ENCODE measurements at places on chromosomes 11 and 22.
A peak's percentile ranks its signal among the peaks of the same experiment; 100 is the strongest.

- DNase-seq = no peak
Observed at GRCh38 chr11:109486129-109486528, 64.1 kb downstream of the C11orf87 start.

GRCh38 chr11:43866520-43866919, 14.1 kb upstream of the ALKBH3 start:
- DNase-seq = no peak

DNA sequence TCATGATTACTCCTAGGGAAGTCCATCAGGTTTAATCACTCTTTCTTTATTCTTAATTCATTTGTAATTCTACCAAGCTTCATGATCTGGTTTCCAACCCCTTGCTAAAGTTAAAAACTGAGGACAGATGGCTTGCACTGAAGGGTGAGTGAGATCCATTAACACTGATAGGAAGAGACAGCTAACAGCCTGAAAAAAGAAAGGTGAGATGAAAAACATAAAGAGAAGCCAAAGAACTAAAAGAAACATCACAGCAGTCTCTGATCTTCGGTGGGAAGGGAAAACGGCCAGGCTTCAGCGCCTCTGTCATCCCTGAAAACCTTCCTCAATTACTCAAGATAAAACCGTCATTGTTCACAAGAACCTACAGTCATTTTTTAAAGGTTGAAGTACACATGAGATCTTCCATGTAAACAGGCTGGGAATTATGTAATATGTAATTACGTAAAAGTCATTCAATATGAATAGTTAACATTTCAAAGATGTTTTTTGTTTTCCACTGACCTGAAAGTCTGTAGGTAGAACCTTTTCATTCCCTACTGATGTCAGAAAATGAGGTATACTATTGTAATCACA, 41.3 kb downstream of the VSIG10L2 start:
- DNase-seq = no peak

DNA sequence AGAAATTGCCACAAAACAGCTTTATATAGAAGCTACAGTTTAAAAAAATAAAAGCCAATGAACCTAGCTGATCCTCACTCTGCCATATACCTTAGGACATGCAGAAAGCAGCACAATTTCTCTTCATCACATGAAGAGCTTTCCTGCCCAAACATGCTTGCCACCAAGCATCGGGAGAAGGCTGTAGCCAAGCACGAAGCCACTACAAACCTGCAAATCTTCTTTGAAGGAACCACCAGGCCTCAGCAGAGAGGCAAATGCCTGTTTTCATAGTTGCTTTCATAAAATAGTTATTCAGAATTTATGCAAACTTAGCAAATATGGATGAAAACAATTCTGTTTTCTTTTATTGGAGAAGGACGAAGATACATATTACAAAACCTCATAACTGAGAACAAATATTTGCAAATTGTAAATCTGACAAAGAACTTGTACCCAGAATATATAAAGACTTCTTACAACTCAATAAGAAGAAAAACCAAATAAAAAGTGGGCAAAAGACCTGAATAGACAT, 100.3 kb downstream of the RBFOX2 start:
- DNase-seq = no peak

DNA sequence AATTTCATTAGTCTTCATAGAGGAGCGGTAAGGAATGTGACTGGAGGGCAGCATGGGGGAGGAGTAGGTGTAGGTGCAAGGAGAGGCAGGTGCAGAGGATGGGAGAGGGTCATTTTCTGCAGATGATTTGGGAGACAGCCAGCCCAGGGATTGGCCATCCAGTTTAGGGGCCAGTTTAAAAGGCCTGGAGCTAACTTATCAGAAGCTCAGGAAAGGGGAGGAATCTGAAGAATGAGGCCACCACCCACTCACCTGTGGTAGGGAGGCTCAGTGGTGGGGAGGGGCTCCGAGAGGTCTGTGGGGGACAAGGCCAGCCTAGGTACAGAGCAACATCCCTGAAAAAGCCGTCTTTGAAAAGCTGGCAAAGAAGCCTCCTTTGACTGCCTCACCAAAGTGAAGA, 110.8 kb upstream of the TMEM45B start:
- no peak for DNase-seq

GRCh38 chr11:1401656-1402221, 12.0 kb downstream of the BRSK2 start:
- peak; percentile 52 for DNase-seq

DNA sequence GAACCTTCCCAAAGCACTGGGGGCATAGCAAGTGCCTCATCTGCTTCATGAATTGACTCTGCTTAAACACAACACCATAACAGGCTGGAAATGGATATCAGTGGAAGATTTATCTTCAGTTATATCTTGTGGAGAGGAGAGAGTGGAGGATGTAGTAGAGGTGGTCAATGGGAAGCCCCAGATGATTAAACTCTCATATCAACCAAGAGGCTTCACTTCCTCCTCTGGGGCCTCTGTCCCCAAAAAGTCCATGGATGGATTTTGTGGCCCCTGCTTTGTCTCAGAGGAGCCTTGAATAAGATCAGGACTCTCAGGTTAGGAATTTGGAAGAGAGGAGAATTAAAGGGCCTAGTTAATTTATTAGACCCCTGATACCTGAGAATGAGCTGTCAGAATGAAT, 106.1 kb downstream of the CEP164 start:
- DNase-seq = no peak

- no peak for DNase-seq
Observed at GRCh38 chr11:14927146-14927545, 35.1 kb upstream of the CYP2R1 start.

GRCh38 chr11:12279672-12280108, 97.7 kb upstream of the PARVA start:
- no peak for DNase-seq

DNA sequence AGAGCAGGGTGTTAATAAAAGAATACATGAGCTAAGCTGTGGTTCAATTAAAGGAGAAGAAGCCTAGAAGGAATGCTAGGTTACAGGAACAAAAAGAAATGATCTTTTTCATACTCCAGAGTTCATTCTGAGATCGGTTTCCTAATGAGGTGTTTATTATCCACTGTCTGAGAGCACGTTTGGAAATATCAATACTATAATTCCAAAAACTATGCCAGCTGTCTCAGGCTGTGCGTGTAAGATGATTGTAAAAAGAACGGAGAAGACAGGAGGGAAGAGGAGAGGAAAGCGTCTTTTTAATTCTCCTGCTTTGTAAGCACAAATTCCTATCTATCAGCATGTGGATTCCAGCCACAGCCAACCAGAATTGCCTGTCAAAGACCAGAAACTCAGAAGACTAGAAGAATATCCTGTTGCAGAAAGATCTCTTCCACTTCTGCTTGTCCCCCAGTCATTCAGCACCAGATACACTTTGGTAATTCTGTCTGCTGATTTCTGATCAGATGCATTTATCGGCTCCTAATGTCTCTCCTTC, 25.7 kb downstream of the APOL5 start:
- no peak for DNase-seq

- no peak for DNase-seq
Observed at GRCh38 chr11:19392321-19392720, 151.6 kb upstream of the E2F8 start.

GRCh38 chr11:134379241-134379640, 32.8 kb downstream of the B3GAT1 start:
- no peak for DNase-seq

DNA sequence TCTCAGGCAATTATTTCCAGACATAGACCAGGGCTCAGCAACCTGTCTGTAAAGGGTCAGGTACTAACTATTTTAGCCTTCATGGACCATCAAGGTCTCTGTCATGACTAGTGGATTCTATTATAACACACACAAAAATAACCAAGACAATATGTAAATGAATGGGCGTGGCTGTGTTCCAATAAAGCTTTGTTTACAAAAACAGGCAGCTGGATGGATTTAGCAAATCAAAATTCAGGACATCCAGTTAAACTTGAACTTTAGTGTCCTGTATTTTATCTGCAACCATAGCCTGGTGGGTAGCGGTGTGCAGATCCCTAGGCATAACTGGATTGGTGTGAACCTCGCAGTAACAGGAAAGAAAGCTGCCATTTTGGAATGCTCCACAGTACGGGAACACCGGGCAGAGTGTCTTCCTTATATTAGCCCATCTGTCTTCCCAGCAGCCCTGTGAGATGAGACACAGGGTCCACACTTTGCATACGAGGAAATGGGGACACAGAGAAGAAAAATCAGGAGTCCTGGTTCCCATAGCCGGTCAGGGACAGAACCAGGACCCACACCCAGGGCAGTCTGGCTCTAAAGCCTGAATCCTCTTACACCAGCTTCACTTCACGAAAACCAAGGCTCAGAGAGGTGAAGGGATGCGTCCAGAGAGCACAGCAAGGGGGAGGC, 15.6 kb downstream of the LIF start:
- no peak for DNase-seq

- no peak for DNase-seq
Observed at GRCh38 chr11:42315267-42315666, 855.8 kb upstream of the LRRC4C start.

DNA sequence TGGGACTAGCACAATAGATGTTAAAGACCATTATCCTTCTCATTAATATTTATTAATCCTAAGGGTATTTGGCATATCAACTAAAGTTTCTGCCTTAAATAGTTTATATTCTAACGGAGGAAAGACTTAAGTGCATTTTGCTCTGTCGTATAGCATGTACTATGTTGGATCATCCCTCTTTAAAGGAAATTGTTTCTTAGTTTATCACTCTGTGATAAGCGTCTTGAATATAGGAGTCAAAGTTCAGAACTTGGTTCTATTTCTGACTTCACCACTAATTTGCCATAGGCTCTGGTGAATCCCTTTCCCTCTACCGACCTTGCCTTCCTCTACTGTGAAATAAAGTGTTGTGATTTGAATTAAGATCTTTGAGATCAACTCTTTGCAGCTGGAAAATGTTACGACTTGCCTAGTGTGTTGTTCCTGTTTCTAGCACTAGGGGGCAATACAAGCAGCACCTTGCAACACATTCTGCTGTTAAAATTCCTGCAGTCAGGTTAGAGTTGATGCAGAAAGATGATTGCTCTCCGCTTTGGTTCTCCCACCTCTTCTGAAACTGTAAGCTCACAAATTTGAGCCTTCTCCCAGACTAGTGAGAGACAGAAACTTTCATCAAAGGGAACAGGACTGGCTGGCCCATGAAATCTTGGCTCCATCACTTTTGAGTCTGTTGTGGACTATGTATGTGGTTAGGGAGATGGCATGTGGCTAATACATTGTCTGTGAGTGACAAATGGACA, 27.8 kb upstream of the ZNRF3 start:
- DNase-seq = peak; percentile 18

DNA sequence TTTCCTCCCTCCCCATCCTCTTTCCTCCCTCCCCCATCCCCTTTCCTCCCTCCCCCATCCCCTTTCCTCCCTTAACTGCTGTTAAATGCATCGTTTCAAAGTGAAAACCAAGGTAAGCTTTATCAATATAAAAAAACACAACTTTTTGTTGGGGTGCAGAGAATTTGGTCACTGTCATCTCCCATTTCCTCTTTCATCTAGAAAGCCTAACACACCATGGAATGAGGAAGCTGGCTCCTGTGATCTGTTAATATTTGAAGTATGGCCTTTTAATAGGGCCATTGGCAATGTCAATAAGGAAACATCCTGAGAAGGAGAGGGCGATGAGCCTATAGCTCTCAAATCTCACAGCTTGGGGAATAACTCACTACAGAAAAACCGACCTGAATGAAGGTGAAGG, 7.0 kb downstream of the EXPH5 start:
- DNase-seq = no peak

GRCh38 chr11:7540830-7541555, 27.2 kb downstream of the PPFIBP2 start:
- DNase-seq = no peak

DNA sequence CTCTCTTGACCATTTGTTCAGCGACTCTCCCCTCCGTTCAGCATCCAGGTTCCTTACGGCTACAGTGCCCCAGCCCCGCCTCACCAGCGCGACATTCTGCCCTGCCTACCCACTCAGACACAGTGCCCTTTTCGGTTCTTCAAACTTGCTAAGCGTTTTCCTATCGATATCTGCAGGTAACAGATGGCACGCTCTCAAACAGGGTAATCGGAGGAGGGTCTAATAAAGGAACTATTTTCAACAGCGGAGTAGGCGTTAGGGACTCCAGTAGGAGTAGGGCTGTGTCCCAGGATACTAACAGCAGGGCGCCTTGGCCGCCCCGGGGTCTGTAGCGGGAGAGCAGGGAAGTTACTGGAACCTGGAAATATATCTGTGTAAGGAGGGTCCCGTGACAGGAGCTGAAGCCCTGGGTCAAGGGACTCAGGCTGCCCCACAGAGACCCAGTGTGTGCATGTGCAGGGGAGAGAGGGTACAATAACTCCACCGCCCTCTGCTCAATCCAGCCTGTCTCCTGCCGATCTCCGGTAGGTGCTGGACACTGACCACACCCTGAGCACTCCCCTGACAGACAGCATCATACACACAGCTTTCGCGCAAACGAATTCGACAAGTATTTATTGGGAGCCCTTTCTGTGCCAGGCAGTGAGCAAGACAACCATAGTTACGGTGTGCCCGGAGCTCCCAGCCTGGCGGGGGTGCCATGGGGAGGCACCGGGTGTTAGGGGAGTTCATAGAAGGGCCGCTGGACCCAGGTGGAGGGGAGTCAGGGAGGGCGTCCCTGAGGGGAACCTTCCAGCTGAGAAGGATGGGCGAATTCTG, 2.1 kb downstream of the KLHL35 start:
- DNase-seq = no peak

DNA sequence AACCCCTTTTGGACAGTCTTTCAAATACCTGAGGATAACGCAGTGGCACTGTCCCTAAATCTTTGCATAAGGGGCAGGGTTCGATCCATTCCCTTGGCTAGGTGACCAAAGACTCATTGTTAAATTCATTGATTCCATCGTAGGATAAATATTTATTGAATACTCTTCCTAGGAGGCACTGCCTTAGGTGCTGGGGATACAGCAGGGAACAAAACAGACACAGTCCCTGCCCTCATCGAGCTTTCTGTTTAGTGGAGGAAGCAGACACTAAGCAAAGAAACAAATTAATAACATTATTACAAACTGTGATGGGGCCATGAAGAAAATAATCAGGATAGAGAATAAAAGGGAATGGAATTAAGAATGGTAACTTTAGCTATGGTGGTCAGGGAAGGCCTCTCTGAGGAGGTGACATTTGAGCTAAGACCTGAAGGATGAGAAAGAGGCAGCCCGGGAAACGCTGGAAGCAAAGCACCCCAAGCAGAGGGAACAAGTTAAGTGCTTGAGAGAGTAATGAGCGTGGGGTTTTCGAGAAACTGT, 689 bp downstream of the B3GAT3 start:
- DNase-seq = no peak

GRCh38 chr22:26170112-26170492, 840 bp downstream of the SEZ6L start:
- no peak for DNase-seq

GRCh38 chr11:119179983-119180382, 5.3 kb upstream of the NHERF4 start:
- no peak for DNase-seq

GRCh38 chr11:93939084-93939760, 81.9 kb upstream of the HEPHL1 start:
- DNase-seq = no peak

GRCh38 chr11:73839123-73839457, 37.6 kb downstream of the COA4 start:
- no peak for DNase-seq

All from activated CD4-positive, alpha-beta T cell treated with anti-CD3 and anti-CD28 coated beads, Interleukin-2, amount 50 U/mL, for 1 hour (primary cell).